ENCODE measurements at places on chromosomes 2 and 18.

DNA sequence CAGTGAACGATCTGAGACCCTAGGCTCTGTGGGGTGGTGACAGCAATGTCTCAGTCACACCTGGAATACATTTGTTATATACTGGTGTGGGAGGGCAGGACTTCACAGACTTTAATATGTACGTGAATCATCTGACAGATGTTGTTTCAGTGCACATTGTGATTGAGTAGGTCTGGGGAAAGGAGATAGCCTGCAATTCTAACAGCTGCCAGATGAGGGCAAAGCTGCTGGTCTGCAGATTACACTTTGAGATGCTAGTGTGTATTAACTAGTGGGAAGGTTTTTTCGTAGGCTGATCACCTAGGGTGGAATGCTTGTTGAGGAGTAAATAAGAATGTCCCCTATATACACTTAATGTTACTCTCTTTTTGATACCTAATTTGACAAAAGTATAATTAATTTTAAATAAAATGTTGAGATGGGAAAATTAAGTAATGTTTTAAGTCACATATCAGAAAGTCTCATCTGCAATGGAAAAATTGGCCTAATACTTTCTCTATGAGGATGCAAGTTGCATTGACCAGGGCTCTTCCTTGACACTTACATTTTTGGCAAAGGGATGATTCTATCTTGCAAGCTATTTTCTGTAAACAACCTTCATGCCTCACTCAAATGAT lies 496.9 kb upstream of the HNMT start:
- DNase-seq = no peak

GRCh38 chr2:210476194-210477128 lies at the start of gene LANCL1:
TSS of gene LANCL1 (minus strand) at chr2:210476759. CDS start at chr2:210476396, 363 bp downstream.
- DNase-seq = peak; percentile 64

GRCh38 chr2:194616334-194616733 lies 1040.7 kb upstream of the SLC39A10 start:
- DNase-seq = no peak

- DNase-seq = no peak
These were observed 915.6 kb upstream of the CHAC2 start for GRCh38 chr2:52852006-52852405.

DNA sequence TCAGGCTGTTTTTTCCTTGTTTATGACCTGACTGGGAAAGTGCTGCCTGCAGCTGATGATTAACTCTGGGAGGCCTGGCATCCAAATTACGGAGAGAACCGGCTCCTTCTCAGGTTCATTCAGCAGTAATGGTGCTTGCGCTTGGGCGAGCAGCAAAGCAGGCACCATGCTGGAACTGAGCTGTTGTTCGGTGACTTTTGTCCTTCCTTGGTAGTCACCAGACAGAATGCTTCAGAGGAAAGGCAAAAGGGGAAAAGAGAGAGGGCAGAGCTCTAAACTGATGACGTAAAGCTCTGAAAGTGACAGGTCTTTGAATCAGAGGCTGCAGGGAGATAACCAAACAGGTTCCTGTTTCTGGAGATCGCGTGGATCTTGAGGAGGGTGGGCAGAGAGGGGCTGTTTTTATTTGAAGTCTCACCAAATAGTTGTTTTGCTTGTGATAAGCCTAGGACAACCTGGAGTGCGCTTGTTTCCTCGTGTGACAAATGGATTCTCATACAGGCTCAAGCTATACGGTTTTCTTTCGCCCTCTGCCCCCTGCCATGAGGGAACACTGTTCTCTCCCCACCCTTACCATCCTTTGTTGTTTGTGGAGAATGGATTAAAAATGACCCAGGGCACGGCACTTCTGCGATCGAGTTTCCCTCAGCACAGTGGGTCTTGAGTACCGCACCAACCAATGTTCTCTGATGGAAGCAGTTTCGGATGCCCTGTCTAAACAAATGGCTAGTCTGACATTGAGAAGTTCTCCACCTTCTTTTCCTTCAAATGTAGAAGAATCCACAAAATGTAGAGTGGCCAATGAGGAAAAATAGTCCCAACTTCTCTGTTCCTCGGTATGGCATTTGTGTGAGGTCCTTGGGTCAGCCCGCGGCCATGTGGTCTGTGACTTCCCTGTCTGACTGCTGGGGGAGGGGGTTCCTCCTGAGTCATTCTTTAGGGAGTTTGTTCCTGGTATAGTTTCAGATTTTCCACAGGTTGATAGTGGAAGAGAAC lies 1.3 kb downstream of the RASGRP3 start:
- DNase-seq = no peak

DNA sequence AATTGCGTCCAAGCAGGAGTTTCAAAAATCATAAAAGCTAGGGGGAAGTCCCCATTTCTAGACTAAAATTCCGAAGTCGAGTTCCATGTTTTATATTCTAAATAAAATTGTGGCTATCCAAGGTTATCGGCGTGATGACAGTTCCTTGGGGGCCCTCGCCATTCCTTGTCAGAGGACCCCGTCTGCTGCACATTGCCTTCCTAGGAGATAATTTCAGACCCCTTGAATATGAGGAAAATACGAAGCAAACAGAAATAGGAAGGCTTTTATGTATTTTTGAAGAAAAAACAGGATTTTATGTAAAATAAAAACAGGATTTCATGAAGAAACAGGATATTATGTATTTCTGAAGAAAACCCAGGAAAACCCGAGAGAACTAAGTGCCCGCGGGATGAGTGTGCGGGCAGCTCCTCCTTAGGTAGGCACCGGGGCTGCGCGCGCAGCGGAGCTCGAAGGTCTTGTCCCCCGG lies 465 bp upstream of the PLEKHA3 start:
- no peak for DNase-seq

- DNase-seq = no peak
These were observed 35.8 kb downstream of the MSH2 start for GRCh38 chr2:47438783-47439182.

GRCh38 chr2:232926431-232926939 lies 56.4 kb downstream of the SNORC start:
- no peak for DNase-seq

DNA sequence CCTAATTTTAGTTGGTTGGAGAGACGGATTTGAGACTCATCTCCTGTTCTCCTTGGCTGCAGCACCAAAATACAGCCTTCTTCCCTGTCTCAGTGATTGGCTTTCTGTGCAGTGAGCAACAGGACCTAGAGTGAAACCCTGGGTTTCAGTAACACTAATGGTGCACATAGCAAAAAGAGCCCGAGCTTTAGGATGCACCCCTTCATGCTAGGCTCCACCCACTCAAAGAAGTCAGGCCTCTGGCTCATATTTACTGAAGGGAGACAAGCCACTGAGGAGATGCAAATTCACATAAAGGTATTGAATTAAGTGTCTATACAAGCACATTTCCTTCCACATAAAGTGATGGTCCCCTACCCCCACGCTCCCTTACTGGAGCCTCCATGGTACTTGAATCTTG lies 131.9 kb upstream of the CHAC2 start:
- no peak for DNase-seq

- no peak for DNase-seq
These were observed 227.3 kb downstream of the CD226 start for GRCh38 chr18:69720422-69720821.

DNA sequence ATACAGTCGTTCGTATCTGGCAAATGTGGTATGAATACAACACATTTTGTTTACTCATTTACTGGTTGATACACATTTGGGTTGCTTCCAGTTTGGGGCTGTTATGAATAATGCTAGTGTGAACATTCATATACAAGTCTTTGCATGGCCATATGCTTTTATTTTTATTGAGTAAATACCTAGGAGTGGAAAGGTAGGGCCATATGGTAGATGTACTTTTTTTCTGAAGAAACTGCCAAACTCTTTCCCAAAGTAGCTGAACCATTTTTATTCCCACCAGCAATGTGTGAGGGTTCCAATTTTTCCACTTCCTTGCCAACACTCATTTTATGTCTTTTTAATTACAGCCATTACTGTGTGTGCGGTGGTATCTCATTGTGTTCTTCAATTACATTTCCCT lies 496.2 kb upstream of the NRXN1 start:
- DNase-seq = no peak

GRCh38 chr2:152405206-152406118 lies 70.5 kb downstream of the FMNL2 start:
- DNase-seq = no peak

- no peak for DNase-seq
These were observed 696.9 kb upstream of the GYPC start for GRCh38 chr2:125959047-125959446.

GRCh38 chr2:207224791-207225482 lies 59.2 kb upstream of the KLF7 start:
- DNase-seq = no peak

DNA sequence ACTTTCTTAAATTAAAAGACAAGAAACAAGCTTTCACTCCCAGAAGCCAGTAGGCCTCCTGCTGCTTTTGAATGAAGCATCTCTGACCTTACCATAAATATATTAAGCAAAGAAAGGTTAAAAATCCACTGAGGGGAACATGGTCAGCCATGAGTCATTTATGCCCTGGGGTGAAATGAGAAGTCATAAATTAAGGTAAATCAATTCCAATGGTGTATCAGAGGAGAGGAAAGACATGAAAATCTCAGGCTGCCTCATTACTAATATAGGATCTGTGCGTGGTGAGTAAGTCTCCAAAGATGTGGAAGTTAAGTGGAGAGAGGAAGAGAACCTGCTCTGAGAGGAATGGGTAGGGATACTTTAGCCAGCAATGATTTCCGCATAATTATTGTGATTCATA lies 292.3 kb upstream of the CHAC2 start:
- DNase-seq = peak; percentile 60

- DNase-seq = no peak
These were observed 109.8 kb downstream of the UPP2 start for GRCh38 chr2:158211502-158211901.

DNA sequence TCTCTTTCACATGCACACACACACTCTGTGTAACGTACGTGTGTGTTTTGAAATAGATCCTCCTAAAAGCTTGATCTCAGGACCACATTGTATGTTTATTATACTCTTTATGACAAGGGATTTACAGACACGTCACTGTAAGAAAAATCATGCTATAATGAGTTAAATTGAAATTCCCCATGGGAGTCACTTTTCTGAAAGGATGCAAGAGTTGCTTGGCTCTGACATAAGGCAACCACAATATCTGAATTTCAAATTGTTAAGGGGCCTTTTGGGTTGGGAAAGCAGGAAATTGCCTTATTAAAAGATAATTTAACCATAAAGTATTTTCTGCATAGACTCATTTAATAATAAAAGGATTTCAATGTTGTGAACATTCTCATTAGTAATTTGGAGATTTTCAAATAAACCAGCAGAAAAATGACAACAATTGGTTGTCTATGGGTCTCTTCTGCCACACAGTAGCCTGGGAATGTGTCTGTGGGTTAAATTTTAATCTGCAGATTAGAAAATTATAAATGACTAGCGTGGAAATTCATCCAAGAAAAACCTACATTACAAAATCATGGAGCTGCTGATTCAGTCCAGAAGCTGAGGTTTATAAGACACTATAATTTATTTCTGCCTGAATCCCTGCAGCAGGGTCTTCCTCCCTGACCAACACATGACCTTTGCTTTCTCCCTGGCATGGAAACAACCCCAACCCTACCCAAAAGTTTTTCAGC lies 75.9 kb upstream of the PID1 start:
- DNase-seq = no peak

DNA sequence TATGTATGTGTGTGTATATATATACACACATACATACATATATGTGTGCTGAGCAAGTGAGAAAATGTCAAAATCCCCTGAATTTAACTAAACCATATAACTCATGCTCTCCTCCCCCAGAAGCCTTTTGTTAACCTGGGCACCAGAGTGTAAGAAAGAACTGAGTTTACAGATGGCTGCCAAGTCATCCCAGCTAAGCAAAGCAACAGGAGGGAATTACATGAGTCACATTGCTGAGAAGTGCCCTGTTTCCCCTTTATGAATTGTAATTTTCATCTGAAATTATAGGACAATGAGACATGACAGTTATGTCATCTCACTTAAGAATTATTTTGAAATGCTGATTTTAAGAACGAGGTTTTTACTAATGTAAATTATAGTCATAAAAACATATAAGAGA lies 29.9 kb downstream of the SCN7A start:
- DNase-seq = no peak

- DNase-seq = no peak
These were observed 12.9 kb upstream of the CHST9 start for GRCh38 chr18:27198036-27198435.

DNA sequence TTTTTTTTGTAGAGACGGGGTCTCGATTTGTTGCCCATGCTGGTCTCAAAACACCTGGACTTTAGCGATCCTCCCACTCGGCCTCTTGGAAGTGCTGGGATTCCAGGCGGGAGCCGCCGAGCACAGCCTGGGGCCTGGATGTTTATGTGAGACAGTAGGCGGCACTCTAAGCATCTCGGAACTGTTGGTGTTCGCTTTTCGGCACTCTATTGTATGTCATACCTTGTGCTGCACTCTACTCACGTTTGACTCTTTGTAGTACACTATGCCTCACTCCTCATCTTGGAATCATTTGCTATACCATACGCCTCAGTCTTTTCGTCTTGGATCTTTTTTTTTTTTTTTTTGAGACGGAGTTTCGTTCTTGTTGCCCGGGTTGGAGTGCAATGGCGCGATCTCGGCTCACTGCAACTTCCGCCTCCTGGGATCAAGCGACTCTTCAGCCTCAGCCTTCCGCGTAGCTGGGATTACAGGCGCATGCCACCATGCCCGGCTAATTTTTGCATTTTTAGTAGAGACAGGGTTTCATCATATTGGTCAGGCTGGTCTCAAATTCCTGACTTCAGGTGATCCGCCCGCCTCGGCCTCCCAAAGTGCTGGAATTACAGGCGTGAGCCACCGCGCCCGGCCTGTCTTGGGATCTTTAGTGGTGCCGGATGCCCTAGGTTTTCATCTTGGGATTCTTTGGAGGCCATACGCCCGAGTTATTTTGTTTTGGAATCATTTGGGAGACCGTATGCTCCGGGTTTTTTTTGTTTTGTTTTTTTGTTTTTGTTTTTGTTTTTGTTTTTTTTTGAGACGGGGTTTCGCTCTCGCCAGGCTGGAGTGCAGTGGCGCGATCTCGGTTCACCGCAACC lies 24.2 kb upstream of the ZDBF2 start:
- no peak for DNase-seq

- no peak for DNase-seq
These were observed 6.2 kb downstream of the MRPS5 start for GRCh38 chr2:95115418-95115817.

DNA sequence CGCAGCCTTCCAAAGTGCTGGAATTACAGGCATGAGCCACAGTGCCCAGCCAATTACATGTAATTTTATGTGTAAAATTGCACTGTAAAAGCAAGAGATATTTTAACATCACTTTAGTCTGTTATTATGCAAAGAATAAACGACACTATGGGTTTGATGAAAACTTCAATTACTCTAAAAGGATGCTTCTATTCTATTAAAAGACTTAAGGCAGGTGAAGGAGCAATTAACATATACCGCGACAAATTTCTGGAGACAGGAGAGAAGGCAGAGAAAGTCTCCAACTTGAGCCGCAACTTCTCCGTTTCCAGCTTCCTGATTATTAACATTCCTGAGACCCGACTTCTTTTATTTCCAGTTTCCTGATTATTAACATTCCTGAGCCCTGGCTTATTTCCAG lies 53.7 kb downstream of the FAM210A start:
- DNase-seq = no peak

Data from T1000 (cell line).